ENCODE measurements at places on chromosomes 12 and 14.

DNA sequence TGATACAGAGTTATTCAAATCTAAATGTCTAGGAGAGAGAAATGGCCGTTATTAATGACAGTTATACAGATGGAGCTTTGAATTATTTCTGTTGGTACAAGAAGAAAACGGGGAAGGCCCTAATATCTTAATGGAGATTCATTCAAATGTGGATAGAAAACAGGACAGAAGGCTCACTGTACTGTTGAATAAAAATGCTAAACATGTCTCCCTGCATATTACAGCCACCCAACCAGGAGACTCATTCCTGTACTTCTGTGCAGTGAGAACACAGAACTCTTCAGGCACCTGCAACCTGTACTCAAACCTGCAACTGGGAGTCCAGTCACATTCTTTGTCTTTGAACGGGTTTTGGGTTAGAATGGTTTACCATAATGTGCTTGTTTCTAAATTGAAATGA is 403.2 kb downstream of the DAD1 start:
- no peak for DNase-seq

DNA sequence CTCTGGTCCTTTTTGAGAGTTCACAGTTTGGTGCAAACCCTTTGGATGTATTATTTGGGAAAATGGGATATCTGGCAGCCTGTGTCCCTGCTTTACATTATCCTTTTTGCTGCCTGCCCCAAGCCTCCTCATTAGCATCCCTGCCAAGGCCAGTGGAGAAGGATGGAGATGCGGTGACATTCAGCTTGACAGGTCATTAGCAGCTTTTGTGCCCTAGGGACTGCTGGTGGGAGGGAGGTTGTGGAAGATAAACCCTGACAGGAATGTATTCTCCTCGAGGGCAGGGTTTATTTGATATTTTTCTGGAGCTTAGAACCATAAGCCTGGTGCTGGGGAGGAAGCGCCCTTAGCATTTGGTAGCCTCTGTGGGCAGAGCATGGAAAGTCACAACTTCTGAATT is 49.3 kb downstream of the PTPN11 start:
- no peak for DNase-seq

GRCh38 chr12:52054833-52055730 is 3.8 kb downstream of the NR4A1 start:
- no peak for DNase-seq

GRCh38 chr12:128266541-128267130 is 334 bp upstream of the TMEM132C start:
- DNase-seq = no peak

GRCh38 chr12:104064842-104065427 is 604 bp downstream of the HCFC2 start:
- no peak for DNase-seq

DNA sequence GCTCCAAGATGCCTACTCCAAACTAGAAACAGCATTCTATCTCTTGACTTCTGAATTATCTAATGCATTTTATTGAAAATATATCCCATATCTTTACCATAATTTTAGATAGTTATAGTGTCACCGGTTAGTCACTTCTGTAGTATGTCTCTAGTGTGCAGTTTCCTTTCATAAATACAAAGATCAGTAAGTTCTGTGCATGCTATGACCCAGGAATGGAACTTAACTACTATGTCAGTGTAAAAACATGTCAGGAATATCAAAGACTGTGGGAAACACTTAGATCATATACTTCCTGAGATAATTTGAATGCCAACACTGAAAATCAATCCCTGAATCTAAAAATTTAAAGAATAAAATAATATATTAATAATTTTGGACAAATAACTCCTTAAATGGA is 237.6 kb downstream of the ATXN7L3B start:
- DNase-seq = no peak

- DNase-seq = no peak
Measured at GRCh38 chr14:54922598-54922997, 20.0 kb upstream of the GCH1 start.

DNA sequence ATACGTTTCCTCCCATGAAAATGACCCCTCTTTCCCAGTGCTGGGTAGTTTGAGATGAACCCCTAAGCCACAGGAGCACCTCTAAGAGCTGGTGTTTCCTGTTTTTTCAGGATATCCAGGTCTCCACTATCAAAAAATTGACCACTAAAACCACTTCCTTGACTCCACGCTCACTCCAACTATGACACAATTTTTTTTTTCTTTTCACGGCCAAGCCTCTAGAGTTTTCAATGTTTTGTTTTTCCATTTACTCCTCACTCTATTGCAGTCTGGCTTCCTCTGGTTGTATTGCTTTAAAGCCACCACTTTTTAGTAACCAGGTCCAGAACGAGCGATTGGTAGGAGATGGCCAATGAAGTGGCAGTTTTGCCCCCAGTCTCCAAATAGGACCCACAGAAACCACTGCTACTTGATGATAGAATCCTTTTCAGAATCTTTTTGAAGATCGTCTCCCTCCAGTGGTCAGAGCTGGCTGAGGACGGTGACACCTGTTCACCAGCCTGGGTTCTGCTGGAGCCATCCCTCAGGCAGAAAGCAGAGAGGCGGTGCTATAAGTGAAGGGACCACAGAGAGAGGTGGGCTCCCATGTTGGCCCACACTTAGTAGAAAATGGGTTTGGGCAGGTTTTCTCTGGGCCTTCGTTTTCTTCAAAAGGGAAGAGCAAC is 454.4 kb downstream of the VRK1 start:
- DNase-seq = no peak

DNA sequence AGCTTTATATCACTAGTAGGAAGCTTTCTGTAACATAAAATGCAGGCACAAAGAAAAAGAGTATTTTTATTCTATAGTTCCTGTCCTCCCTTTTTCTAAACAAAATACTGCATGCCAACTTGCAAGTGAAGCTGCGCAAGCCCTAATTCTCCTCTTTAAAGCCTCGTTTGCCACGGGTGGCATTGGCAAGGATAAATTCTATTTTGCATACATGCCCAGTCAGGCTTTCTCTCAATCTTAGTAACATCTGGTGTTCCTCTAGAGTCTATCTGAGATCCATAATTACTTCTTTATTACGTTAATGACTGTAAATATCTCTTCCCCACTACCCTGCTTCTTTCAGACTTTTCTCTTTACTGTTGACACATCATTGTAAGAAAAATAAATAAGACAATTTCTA is 97.1 kb upstream of the DAAM1 start:
- DNase-seq = no peak

DNA sequence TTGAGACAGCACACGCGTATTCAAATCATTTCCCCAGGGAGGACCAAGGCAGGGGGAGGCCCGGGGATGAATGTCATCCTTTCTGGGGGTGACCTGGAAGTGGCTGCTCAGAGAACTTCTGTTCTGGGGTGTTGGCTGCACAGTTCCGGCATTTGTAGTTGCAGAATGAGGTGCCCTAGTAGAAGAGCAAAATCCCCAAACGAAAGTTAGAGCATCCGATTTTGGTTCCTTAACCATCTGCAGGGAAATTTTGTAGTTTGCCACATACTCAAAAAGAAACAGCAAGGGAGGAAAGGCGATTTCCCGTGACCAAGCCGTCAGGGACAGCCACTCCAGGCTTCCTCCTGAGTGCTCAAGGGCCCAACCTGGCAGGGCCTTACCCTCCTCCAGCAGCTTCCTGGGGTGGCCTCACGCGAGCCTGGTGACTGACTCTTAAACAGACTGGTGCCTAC is 13.0 kb upstream of the TRAF3 start:
- DNase-seq = no peak

GRCh38 chr12:59191372-59191771 is 271.1 kb upstream of the LRIG3 start:
- no peak for DNase-seq

GRCh38 chr12:107493666-107494065 is 191.9 kb upstream of the PWP1 start:
- DNase-seq = no peak

DNA sequence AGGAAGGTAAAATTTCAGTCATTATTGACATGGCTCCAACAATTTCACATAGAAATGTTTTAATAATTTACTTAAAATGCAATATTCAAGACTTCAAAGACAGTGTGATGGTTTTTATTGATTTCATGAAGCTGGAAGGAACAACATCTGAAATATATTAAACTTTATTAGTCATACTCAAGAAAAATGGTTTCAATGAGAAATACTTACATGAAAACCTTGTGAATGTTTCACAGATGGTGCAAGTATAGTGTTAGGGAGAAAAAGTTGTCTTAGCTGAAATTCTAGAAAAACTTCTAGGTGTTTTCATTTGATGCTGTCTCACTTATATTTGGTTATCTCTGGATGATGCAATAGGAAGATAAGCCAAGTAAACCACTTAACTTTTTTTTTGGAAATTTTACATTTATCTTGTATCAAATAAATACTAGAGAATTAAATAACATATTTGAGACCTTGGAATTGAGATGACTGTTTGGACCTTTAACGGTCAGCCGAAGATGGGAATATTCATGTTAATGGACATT is 65.5 kb downstream of the PELI2 start:
- DNase-seq = no peak

- no peak for DNase-seq
Measured at GRCh38 chr12:44370982-44371381, 505.1 kb downstream of the NELL2 start.

DNA sequence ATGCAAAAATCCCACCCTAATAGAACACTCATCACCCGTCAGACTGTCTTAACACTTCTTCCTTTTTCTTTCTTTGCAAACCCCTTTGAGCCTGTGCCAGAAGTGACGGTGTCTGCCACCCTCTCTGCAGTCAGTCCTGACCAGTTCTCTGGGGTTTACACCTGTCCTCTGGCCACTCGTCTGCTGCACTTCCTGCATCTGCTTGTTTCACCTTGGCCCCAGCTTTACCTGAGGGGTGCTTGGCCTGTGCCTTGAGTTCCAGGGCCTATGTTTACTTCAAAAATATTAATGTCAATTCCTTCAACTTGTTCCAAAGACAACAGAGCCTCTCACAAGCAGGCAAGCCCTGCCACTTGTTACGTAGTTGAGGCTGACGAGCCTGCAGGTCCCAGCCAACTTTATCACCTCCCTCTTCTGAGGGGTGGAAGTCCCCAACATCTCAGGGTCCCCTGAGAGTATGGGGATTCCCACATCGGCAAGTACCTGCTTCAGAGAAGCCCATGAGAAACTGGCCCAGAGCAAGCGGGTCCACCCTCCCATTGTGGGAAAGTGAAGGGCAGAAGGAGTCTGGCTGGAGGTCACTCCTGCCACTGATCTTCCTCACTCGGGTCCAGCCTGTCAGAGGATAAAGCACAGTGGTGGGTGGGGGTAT is 205.4 kb downstream of the DAD1 start:
- no peak for DNase-seq

DNA sequence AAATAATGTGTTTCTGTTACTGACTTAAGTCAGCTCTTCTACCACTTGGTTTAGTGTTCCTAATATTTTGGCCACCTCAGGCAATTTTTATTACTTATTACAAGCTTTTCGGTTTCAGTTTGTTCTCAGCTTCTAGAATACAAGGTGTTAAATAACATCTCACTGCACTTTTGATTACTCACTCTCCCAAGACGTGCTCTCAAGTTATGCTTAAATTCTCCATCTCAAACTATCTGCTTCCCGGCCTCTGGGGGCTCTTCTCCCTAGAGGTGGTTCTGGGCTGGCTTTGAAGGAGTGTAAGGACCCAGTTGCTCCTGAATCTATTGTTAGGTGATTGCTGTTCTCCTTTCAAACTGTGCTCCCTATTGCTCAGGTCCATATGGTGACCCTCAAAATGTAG is 193.9 kb upstream of the DDHD1 start:
- no peak for DNase-seq

DNA sequence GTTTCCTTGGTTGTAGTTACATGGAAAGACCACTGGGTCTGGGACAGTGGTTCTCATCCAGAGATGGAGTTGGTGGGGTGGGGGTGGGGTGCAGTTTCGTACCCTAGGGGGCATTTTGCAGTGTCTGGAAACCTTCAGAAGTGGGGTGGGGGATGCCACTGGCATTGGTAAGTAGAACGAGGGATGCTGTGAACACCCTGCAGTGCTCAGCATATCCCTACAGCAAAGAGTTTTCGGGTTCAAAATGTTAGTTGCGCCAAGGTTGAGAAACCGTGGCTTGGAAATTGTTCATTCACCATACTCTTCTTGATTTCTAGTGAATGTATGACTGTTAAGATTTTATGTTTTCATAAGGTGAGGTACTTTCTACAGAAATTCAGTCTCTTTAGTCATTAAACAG is 28.7 kb downstream of the TRAF3 start:
- no peak for DNase-seq

- no peak for DNase-seq
Measured at GRCh38 chr14:101535232-101535631, 26.1 kb upstream of the DIO3 start.

DNA sequence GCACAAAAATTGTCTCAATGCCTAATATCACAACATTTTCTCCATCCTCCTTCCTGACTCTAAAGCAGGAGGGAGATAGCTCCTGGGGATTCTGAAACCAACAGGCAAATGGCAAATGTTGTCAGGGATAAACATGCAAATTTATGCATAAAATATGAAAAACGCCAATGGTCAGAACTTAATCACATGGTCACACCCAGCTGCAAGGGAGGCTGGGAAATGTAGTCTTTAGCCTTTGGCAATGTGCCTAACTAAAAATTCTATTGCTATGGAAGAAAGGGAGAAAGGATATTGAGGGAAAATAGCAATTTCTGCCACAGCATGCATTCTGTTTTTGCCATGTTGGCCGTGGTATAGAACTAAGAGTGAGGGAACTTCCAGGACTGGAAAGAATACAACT is 11.7 kb upstream of the OASL start:
- DNase-seq = no peak

DNA sequence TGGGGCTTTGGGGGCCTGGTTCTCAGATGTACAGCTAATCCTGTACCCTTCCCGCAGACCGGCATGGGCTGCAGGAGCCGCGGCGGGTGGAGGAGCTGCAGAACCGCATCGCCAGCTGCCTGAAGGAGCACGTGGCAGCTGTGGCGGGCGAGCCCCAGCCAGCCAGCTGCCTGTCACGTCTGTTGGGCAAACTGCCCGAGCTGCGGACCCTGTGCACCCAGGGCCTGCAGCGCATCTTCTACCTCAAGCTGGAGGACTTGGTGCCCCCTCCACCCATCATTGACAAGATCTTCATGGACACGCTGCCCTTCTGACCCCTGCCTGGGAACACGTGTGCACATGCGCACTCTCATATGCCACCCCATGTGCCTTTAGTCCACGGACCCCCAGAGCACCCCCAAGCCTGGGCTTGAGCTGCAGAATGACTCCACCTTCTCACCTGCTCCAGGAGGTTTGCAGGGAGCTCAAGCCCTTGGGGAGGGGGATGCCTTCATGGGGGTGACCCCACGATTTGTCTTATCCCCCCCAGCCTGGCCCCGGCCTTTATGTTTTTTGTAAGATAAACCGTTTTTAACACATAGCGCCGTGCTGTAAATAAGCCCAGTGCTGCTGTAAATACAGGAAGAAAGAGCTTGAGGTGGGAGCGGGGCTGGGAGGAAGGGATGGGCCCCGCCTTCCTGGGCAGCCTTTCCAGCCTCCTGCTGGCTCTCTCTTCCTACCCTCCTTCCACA is 7.6 kb downstream of the NR4A1 start:
- DNase-seq = no peak

DNA sequence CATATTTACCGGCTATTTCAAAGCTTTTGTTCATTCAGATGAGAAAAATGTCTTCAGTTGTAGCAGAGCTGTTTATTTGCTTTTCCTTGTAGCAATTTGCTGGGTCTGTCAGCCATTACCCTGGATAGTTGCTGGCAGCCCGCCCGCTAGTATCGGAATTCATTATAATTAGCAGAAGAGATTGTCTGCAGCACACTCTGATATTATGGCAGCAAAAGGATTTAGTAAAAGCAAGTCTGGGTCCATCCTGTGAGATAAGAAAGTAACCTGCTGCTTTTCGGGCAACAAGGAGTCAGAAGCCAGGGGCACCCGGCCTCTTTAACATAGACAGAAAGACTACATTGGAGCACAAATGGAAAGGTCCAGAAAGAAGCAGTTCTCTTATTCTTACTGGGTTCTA is 6.1 kb upstream of the SLC35E3 start:
- no peak for DNase-seq

GRCh38 chr12:15966426-15966825 is 55.3 kb downstream of the DERA start:
- no peak for DNase-seq

All from cerebellar nuclear complex (tissue), 1 donor.